ENCODE measurements at places on chromosomes 16 and 17.

- DNase-seq = no peak
Observed at GRCh38 chr17:9116861-9117568, 95.7 kb downstream of the NTN1 start.

- no peak for DNase-seq
Observed at GRCh38 chr16:53785044-53785443, 81.1 kb downstream of the FTO start.

- DNase-seq = no peak
Observed at GRCh38 chr17:31225831-31226230, 71.2 kb downstream of the OMG start.

DNA sequence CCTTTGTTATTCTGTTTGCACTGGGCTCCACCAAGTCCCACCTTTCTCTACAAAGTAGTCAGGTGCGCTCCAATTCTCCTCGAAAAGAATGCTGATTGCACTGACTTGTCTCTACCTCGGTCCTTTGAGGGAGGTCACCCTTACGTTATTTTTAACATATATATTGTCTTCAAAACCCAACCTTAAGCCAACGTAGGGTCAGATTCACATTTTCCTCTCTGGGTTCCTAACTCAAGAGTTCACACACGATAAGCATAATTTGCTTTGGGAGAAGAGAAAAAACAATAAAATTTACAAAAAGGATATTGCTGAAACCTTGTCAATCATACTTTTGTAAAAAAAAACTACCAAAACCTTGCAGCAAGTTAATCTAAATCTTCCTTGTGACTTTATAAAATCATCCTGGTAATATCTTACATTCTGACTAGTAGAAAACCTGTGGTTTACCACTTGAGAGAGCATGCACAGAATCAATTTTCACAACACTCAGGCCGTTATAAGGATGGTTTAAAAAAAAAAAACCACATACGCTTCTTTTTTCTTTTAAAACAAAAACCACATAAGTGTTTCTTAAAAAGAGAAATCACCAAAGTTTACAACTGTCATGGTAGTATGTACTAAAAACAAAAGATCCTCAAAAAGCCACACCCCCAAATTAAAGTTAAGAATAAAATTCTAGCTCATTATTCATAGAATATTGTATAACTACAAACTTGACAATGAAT is 72.2 kb upstream of the TRAP1 start:
- DNase-seq = no peak

- no peak for DNase-seq
Observed at GRCh38 chr17:62757500-62757951, 50.6 kb downstream of the MARCHF10 start.
